NCI-H1092 (cell line): ENCODE measurements at places on chromosomes 6 and 20.
A peak's percentile ranks its signal among the peaks of the same experiment; 100 is the strongest.

GRCh38 chr6:111228094-111228493 is 140.8 kb downstream of the SLC16A10 start:
- DNase-seq: no peak

DNA sequence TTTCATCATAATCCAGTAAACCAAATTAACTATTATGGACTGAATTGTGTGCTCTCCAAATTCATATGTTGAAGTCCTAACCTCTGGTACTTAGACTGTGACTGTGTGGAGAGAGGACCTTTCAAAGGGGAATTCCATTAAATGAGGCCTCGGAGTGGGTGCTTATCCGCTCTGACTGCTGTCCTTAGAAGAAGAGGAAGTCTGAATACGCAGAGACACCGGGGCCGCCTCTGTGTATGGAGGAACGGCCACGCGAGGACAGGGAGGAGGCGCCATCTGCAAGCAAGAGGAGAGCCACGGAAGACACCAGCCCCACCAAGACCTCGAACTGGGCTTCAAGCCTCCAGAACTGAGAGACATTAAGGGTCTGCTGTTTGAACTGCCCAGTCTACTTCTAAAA is 35.6 kb upstream of the RPS6KA2 start:
- no peak for DNase-seq

GRCh38 chr6:87784690-87785089 is 82.7 kb upstream of the AKIRIN2 start:
- no peak for DNase-seq

DNA sequence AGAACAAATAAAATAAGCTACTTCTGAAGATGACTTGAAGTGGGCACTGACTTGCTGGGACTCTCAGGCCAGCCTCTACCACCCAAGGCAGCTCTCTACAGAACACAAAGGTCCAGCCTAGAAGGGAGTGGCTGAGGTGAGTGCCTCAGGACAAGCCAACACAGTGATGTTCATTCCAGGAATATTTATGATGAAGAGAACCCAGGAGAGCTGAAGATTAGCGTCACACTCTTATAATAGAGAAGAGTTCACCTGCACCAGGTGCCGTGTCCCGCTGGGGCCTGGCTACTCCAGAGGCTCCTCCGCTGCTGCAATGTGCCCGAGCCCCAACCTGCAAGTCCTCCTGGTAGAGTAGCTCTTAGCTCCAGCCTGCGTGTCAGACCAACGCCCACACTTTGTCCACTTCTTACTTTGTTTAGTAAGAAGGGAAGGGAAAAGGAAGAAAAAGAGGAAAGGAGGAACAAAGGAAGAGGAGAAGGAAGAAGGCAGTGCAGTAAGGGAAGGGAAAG is 182.4 kb upstream of the QKI start:
- no peak for DNase-seq

DNA sequence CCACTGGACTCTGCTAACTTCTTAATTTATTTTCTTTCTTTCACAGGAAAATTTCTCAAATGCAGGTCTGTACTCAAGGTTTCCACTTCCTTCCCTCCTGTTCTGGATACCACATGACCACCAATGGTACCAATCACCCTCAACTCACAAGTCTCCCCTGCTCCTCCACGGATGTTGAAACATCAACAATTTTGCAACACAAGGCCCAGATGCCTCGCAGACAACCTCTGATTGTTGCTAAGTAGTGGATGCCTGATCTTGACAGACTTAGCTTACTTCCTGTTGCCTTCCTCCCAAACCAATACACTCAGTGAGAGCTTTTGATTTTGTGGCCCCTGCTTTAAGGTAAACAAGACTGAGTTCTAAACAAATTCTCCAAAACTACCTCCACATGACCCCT is 146.6 kb downstream of the FRK start:
- DNase-seq: no peak

- no peak for DNase-seq
Observed at GRCh38 chr6:154995254-154996015, at the start of gene TIAM2. TSS of gene TIAM2 (plus strand) at chr6:154995315. CDS start at chr6:155129224, 133,909 bp downstream.

- DNase-seq: no peak
Observed at GRCh38 chr6:95785785-95786184, 208.4 kb downstream of the MANEA start.

GRCh38 chr6:38179300-38179699 is 359.8 kb downstream of the ZFAND3 start:
- peak; percentile 31 for DNase-seq

DNA sequence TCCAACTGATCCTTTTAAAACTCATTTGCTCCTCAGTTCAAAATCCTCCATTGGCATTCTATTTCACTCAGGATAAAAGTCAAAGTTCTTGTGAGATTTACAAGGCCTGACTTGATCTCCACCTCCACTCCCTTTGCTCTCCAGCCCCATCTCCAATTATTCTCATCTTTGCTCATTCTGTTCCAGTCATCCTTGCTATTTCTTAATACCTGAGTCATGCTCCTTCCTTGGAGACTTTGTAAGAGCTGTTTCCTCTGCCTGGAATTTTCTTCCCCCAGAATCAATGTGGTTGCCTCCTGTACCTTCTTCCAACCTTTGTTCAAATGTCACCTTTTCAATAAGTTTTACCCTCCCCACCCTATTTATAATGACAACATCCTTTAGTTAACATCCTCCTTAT is 373.5 kb downstream of the HTR1B start:
- no peak for DNase-seq

DNA sequence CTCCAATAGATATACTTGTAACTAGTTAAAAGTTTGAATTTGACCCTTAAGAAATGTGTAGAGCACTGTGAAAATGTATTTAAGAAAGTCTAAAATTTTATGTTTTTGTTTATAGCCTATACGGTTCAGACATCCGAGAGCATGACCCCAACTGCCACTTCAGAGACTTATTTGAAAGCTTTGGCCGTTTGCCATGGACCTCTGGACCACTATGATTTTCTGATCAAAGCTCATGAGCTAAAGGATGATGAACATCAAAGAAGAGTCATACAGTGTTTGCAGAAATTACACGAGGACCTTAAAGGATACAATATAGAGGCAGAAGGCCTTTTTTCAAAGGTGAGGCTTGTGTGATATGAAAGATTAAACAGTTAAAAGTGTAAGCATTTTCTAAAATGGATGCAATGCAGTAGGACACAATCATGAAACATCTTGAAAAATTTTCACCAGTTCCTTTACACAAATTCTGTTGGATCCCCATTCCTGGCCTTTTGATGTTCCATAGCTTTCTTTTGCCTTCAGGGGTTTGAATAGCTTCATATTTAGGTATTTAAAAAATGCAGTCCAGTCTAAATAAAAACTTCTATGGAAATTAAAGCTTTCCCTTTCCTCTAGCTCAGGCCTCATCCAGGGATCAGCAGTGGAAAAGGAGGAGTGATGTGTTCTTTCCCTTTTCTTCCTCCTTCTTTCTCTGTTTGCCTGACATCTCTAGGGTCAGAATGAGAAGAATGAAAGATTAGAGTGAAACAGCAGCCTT is 29.0 kb downstream of the AFG1L start:
- no peak for DNase-seq

DNA sequence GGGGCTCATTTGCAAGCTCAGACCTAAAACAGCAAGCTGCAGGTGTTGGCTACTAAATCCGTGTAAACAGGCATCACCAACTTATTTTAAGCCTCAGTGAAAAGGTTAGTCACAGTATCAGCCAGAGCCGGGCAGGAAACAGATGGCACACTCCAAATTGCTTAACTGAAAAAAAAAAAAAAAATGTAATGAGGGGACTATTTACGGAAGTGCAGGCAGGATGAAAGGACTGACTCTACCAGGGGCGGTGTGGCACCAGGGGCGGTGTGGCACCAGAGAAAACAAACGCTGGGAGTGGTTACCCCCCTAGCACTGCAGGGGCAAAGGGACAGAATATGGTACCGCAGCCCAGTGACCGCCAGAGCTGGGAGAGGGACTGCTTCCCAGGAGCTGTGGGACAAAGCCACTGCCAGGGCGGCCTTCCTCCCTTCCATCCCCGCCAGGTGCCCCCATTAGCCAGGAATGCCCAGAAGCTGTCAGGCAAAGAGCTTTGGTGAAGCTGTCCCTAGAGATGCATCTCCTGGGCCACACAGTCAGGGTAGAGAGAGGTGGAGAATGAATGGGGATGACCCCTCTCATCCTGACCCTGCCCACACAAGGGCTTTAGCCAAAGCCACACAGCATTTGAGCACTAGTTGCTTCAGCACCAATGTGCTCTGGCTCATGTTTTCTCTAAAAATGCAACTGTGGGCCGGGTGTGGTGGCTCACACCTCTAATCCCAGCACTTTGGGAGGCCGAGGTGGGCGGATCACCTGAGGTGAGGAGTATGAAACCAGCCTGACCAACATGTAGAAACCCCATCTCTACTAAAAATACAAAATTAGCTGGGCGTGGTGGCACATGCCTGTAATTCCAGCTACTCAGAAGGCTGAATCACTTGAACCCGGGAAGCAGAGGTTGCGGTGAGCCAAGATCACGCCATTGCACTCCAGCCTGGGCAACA is 39.6 kb upstream of the GFOD1 start:
- no peak for DNase-seq

DNA sequence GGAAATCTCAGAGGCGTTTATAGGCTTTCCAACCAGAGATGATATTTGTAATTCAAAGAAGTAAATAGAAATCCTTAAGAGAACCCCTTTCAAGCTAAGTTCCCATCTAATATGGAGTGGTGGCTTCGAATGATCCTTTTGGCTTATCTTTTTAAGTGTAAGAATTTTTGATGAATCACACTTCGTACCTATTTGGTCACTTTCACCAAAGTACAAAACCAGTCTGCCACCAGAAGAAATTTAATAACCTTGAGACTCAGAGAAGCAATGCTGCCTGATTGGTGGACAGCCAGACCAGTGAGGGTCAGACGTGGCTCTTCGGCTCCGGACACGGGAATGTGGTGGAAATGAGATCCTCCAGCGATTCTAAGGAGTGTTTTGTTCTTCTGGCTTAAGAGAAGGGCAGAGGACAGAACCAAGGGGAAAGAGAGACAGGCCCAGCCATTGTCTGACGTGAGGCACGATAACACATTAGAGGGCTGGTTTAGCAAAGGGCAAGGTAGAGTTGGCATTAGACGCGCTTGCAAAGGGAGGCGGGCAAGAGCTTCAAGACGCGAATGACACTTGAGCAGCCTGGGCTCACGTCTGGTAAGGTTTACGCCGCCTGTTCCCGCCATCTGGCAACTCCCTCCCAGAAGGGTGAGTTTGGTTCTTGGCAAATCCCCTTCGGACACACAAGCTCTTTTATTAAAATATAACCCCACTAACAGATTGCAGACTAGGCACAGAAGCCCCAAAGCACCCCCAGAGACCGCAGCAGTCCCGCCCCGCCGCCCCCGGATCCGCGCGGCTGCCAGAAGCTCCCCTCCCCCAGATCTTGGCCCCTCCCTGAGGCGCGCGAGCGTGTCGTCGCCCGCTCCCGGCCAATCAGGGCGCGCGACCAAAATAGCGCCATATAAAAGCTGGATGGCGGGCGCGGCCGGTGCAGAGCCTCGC is 50.0 kb upstream of the EZR start:
- peak; percentile 86 for DNase-seq

DNA sequence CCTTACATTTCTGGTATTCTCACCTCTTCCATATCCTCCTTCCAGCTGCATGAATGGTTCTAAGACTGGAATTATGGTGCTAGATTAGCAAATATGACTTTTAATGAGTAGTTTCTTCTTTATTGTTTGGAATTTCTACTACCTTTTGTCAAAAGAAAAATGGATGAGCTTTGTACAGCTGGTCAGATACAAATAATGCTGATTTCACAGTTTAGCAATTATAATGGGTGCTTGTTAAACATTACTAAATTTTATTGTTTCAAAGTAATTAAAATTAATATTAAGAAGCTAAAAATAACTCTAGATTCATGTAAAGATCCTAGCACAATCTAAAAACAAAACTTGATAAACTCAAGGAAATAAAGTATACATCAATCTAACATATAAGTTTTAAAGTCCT is 32.3 kb upstream of the BEND6 start:
- DNase-seq: no peak

GRCh38 chr6:5869261-5869660 is 137.5 kb downstream of the NRN1 start:
- no peak for DNase-seq

DNA sequence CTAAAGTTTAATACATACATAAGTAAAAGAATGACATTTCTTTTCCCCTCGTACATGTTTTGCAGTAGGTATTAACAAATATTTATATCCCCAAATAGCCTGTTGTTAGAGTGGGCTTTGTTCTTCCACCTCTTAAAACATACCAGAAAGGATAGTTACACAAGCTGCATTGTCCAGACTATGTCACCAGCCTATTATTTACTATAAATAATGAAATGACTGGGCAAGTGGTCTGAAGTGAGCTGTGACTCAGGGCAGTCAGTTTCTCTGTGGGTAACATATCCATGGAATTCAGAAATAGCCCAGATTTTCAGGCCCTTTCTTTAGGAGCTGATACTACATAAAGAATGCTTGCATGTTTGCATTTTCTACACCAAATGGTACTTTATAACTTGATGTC is 60.1 kb downstream of the FUT9 start:
- no peak for DNase-seq

DNA sequence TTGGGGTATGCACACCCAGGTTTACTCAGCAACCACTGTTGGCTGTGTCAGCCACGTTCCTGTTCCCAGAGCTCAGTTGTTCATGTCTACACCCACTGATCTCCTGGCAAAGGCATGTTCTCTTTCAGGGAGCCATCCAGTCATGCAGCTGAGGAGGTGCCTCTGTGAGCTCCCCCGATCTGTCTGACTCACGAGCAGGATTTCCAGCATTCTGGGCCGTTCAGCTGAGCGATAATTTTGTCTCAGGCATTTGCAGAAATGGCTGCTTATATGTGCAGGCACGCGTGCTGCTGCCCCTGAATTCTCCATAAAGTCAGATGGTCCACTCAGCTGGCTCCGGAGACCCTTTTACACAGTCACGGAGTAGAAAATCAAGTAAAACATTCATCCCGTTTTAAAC is 78.4 kb upstream of the IYD start:
- no peak for DNase-seq

DNA sequence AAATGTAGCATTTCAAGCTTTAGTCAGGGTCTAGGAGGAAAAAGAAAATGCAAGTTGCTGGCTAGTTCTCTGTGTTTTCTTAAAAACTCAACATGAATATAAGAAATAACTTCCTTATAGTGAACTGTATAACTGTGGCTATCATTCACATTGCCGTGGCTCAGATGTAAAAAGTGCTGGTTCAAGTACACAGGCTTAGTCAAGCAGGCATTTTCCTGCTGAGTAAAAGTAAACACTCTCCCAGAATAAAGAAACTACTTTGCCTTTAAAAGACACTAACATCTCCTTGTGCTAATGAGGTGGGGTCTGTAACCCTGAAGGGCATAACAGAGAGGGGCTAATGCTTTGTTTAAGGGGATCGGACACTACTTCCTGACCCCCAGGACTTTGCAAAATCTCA is 3.3 kb downstream of the ATP5F1E start:
- no peak for DNase-seq

DNA sequence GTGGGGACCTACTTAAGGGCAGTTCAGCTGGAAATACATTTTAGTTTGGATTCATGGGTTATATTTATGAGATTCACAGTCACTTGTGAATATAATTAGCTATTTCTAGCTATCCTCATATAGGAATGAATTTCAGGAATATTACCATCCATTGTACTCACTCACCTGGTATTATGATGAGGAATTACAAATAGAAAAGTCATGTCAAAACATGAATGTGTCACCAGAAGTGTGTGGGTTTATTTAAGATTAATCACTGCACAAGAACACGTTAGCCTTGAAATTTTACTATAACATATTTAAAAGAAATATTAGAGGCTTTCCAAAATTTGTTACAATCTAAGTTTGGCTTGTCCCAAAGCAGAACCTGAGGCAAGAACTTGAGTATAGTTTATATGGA is 510.5 kb downstream of the PHF3 start:
- no peak for DNase-seq
